ENCODE measurements at places on chromosomes 2 and 18.
A peak's percentile ranks its signal among the peaks of the same experiment; 100 is the strongest.

DNA sequence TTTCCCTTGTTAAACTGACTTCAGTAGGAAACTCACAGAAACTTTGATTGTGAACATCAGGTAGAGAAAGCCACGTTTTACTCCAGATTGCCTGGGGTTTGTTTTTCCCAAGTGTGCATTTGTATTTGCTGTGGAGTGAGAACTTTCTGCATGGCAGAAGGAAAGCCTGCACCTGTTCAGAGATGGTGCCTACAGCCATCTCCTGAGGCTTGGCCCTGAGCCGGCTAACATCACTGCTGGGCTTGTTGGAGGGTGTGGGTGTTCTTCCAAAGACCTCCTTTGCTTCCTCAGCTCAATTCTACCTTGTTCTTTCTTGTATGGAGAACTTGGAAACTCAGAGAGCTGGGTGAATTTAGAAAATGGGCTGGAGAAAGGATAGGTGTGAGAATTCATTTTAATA, 16.1 kb downstream of the KCNS3 start:
- no peak for DNase-seq

DNA sequence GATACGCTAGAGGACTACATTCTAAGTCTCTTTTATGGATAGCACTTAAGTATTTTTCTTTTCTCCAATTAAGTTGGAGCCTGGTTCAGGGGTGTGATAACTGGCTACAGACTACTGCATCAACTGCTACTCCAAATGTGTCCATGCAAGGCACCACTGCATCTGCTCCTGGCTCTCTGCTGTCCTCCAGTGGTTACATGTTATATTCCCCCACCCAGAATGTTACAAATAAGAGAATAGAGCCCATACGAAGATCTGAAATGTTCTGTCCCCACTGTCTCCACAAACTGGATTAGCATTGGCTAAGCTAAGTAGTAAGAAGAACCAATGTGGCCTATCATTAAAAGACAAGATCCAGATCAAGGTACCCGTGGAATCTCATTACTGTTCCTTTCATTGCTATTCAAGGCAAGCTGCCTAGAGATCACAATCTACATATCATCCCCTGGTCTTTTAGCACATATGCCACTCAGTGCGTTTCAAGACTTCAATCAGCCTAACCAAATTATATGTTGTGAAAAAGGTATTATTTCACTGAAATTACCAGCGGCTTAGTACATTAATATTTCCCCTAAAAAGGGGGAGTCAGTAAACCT, 308.3 kb upstream of the SLC8A1 start:
- DNase-seq, result peak; percentile 64

DNA sequence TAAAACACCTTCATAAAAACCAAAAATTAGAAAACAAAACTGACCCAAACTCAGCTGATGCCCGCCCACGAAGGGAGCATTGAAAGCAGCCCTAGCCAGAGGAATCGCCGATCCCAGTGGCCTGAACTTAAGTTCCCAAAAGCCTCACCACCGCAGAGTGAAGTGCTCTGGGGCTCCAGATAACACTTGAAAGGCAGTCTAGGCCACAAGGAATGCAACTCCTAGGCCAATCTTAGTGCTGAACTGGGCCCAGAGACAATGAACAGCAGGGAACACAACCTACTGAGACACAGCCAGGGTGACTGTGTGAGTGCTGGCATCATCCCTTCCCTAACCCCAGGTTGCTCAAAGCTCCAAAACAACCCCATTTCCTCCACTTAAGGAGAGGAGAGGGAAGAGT, 59.6 kb upstream of the CHN1 start:
- DNase-seq, result no peak

DNA sequence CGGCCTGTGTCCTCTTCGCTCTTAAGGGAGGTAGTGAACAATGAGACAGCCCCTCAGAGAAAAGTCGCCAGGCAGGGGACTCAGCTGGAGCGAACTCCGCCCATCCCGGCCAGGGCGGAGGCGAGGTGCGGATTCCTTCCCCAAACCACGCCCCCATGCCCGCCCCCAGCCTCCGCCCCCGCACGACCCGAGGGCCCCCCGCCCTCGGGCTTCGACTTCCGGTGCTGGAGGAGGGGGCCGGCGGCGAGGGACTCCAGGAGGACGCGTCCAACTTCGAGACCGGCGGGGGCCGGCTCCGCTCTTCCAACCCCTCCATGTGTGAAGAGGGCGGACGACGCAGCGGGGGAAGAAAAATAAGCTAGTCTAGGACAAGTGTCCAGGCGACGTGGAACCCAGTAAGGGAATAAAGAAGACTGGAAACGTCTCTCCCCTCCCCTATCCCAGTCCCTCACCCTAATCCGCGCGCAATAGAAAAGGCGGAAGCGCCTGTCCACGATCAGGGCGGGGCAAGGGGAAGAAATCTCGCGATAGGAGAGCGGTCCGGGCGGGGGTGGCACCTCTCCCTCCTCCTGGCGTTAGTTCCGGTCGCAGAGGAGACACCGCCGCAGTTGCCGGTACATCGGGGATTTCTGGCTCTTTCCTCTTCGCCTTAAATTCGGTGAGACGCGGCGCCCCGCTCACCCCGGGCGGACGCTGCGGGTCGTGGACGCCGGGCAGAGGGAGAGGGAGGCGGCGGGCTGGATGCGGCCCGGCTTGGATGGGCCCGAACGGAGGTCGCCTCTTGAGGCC, at the start of gene BZW1:
Gene BZW1, plus strand, starts transcription at position 578 of the 789 bp plus-strand sequence. CDS start 1,308 bp downstream, outside the sequence.
- DNase-seq, result peak; percentile 99

- DNase-seq, result no peak
Observed at GRCh38 chr2:152419944-152420343, 85.0 kb downstream of the FMNL2 start.

GRCh38 chr2:148593421-148593820, 51.1 kb upstream of the EPC2 start:
- no peak for DNase-seq

DNA sequence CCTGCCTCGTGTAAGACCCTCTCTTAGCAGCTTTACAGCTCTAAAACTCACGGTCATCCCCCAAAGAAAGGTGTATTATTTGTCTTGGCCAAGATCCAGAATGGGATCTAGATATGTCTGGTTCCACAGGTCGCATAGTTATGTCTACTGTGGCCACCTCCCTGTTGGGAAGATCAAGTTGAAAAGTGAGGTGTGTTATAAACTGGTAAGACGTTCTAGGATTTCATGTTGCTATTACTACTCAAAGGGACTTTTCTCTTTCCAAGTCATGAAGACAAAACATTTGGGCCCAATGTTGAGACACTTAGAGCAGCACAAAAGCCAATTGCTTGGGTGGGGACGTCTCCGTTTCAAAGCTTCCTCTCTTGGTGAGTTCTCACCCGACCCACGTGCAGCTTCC, 766.0 kb downstream of the RNF144A start:
- DNase-seq, result no peak

DNA sequence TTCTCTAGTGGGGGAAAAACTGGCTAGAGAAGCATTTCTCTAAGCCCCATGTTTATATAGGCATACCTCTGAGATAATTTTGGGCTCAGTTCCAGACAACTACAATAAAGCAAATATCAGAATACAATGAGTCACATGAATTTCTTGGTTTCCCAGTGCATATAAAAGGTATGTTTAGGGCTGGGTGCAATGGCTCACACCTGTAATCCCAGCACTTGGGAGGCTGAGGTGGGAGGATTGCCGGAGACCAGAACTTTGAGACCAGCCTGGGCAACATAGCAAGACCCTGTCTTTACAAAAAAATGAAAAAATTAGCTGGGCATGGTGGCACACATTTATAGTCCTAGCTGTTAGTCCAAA, 22.2 kb downstream of the TSN start:
- DNase-seq, result no peak

- peak; percentile 47 for DNase-seq
Observed at GRCh38 chr2:105431367-105432043, 32.7 kb upstream of the FHL2 start.

- no peak for DNase-seq
Observed at GRCh38 chr2:85596486-85597143, 1.1 kb downstream of the RNF181 start.
